IMR-90 (cell line): ENCODE measurements at places on chromosomes 1 and 21. TPM values are rescaled to one million over a fixed set of nuclear protein-coding genes. Genes with fewer than 3 reads are reported as not detected.

DNA sequence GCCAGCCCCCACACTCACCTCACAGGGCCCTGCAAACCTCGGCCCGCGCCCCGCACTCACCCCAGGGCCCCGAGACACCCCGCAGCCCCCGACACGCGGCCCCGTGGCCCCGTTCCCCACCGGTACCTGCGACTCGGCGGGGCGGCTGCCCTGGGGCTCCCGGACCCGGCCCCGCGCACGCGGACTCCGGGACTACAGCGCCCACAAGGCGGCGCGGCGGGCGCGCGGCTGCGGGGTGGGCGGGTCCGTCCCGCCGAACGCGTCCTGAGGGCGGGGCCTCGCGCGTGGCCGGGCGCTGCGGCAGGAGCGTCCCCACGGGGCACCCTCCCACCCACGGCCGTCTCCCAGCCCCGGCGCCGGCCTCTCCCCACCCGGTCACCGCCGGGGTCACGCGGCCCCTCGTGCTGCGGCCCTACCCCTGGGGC lies at the start of gene SLC19A1:
Gene SLC19A1 (minus strand): TSS at position 199 of the 425 bp plus-strand sequence. CDS start 4,481 bp downstream, outside the sequence.
- no peaks in the 10 kb centered on the region for H3K36me3 ChIP-seq
- H3K27ac ChIP-seq: peak within 1 kb of the TSS; percentile 15; the same call in 1 of the 2 replicates
- DNase-seq: peak; percentile 48
- peaks cover 3% of the 10 kb centered on the region; the same call in 1 of the 2 replicates for H3K4me1 ChIP-seq
- peak within 1 kb of the TSS; percentile 55 for H3K4me3 ChIP-seq
- H3K27me3 ChIP-seq: peaks cover 4% of the 10 kb centered on the region

GRCh38 chr21:35111321-35111930 lies 62.3 kb upstream of the RUNX1 start:
- no peak for DNase-seq
- no peak overlapping the region for H3K27ac ChIP-seq
- H3K4me1 ChIP-seq: no peaks in the 10 kb centered on the region; the same call in 1 of the 2 replicates
- no peak overlapping the region for H3K4me3 ChIP-seq
- no peaks in the 10 kb centered on the region for H3K27me3 ChIP-seq

DNA sequence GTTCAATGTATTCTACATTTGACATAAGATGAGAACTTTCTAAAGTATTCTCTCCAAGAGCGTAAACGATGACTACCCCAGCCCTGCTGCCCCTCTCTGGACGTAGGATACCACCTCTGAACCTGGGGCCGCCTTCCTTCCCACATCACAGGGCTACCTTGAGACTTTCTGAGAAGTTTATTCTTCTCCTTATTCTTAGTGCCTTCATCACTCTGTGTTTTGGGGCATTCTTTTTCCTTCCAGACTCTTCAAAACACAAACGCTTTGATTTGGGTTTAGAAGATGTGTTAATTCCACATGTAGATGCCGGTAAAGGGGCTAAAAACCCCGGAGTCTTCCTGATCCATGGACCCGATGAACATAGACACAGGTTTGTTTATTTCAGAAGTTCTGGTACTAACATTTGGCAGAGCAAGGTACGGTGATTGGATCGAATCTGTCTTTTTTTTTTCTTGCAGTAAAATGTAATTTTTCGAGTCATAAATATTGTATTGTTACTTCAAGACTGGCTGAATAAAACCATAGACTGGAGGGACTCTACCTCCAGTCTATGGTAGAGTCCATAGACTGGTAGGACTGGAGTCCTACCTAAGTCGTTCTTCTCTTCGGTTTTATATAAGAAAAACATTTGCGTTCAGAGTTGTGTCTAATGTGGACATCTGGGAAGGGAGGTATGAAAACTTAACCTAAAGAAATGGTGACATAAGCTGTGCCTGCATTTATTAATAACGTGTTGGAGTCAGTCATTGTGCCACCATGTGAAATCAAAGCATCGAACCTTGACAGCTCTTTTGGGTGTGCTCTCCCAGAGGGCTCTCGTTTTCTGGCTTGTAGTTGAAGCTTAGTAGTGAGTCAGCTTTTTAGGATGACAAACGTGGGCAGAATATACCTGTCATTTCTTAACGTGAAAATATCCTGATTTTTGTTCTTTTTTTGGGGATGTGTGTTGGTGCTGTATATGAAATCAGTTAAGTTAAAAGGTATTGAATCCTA lies 1.2 kb downstream of the MAN1A2 start:
- peaks cover 6% of the 10 kb centered on the region for H3K4me1 ChIP-seq
- no peak overlapping the region for H3K27ac ChIP-seq

GRCh38 chr1:162169031-162169790 lies 99.7 kb downstream of the NOS1AP start:
- H3K27ac ChIP-seq: no peak overlapping the region
- no peak overlapping the region for H3K4me3 ChIP-seq
- H3K27me3 ChIP-seq: peaks cover 10% of the 10 kb centered on the region
- DNase-seq: no peak
- no peaks in the 10 kb centered on the region for H3K4me1 ChIP-seq
- H3K36me3 ChIP-seq: no peaks in the 10 kb centered on the region

- peak; percentile 63 for DNase-seq
- no peaks in the 10 kb centered on the region for H3K36me3 ChIP-seq
- H3K4me1 ChIP-seq: peaks cover 12% of the 10 kb centered on the region
- H3K4me3 ChIP-seq: no peak overlapping the region
- no peaks in the 10 kb centered on the region for H3K27me3 ChIP-seq
- peak overlapping the region; percentile 52 for H3K27ac ChIP-seq
These were observed 65.4 kb downstream of the RUNX1 start for GRCh38 chr21:34983680-34984086.

Gene YBEY
- total RNA-seq: 5.9 and 7.8 TPM in 2 replicates

Gene PLA2G2A
- total RNA-seq: not detected in 2 replicates

Gene IRF6
- total RNA-seq: 1.9 and 2.9 TPM in 2 replicates

Gene DNAJC6
- 0.18 and 0.28 TPM in 2 replicates for total RNA-seq
